T-cell (primary cell): ENCODE measurements at places on chromosomes 5 and 9. TPM values are rescaled to one million over a fixed set of nuclear protein-coding genes. Genes with fewer than 3 reads are reported as not detected.

The TMCO6 gene
- total RNA-seq: 24.9 TPM

The CDK9 gene
- total RNA-seq: 147 TPM

The LAMC3 gene
- total RNA-seq: 0.98 TPM

The GKAP1 gene
- total RNA-seq: 11.4 TPM

The SLC25A2 gene
- 1.0 TPM for total RNA-seq

The SYK gene
- total RNA-seq: 1.4 TPM

The SOX30 gene
- total RNA-seq: not detected

The PGM5 gene
- 0.69 TPM for total RNA-seq

The PTGES gene
- not detected for total RNA-seq

The CDC20B gene
- not detected for total RNA-seq

- H3K27me3 ChIP-seq: no peaks in the 10 kb centered on the region
- H3K36me3 ChIP-seq: no peaks in the 10 kb centered on the region
- no peak overlapping the region for H3K27ac ChIP-seq
- H3K4me1 ChIP-seq: no peaks in the 10 kb centered on the region
- DNase-seq: no peak
Observed at GRCh38 chr9:107853461-107853860, 363.9 kb upstream of the KLF4 start.

DNA sequence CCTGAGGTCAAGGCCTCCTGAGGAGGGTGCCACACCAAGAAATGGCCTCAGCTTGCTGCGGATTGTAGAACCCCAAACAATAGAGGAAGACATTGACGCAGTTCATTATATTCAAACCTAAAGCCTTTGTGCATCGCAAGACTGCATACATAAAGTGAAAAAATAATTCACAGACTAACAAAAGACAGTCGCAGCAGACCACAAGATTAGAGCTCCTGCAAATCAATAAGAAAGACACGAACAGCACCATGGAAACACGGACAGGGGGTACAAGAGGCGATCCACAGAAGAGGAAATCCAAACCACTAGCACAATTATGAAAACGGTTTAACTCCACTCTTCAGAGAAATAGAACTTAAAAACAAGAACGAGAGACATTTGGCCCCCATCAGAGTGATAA is 10.0 kb upstream of the TCOF1 start:
- no peak for DNase-seq
- no peak overlapping the region for H3K4me3 ChIP-seq
- H3K4me1 ChIP-seq: peaks cover 12% of the 10 kb centered on the region
- H3K27me3 ChIP-seq: peaks cover 11% of the 10 kb centered on the region

- no peaks in the 10 kb centered on the region for H3K36me3 ChIP-seq
- no peaks in the 10 kb centered on the region for H3K4me1 ChIP-seq
- no peak overlapping the region for H3K4me3 ChIP-seq
- no peak for DNase-seq
- no peaks in the 10 kb centered on the region for H3K27me3 ChIP-seq
Observed at GRCh38 chr5:97134634-97135033, 7.8 kb downstream of the LIX1 start.

- H3K27ac ChIP-seq: no peak overlapping the region
- H3K4me1 ChIP-seq: no peaks in the 10 kb centered on the region
- H3K4me3 ChIP-seq: no peak overlapping the region
Observed at GRCh38 chr5:170405817-170406216, 16.6 kb upstream of the KCNMB1 start.

- H3K4me3 ChIP-seq: no peak overlapping the region
- H3K36me3 ChIP-seq: no peaks in the 10 kb centered on the region
- no peaks in the 10 kb centered on the region for H3K4me1 ChIP-seq
- DNase-seq: no peak
Observed at GRCh38 chr5:135735831-135736230, 98.6 kb upstream of the SLC25A48 start.

DNA sequence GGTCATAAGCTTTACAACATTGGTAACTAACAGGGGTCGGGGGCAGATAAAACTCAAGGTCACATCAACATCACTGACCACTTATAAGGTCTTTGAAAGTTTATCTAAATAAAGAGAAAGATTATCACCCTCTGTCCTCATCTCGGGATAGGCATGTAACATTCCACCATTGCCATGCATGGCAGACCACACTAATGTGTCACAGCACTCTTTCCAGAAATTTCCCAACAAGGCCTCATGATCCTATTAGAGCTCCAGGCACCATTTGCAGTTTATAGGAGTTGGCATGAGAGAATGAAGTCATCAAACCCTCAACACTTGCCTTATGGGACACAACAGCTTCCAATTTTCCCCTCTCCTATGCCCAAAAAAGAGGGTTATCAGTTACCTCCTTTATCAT is 31.9 kb upstream of the ZNF622 start:
- peaks cover 9% of the 10 kb centered on the region for H3K36me3 ChIP-seq
- no peak overlapping the region for H3K27ac ChIP-seq
- no peaks in the 10 kb centered on the region for H3K4me1 ChIP-seq
- H3K27me3 ChIP-seq: no peaks in the 10 kb centered on the region
- DNase-seq: no peak

DNA sequence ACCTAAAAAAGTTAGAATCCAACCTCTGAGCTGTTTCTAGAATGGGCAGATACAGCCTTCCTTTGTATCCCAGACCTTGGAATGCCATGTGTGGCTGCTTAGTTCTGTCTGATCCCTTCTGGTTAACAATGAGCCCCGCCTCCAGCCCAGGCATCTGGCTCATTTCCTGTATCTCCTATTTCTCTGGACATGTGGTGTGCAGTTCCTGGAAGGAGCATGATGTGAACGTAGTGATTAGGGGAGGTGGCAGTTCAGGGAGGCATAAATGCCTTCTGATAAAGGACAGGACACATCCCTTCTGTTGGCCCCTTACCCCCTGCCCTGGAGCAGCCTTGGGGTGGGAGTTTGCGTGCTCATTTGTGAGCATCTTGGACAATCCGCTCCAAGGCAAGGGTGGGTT is 243.0 kb downstream of the ZSWIM6 start:
- DNase-seq: no peak
- H3K36me3 ChIP-seq: no peaks in the 10 kb centered on the region
- no peak overlapping the region for H3K27ac ChIP-seq
- no peaks in the 10 kb centered on the region for H3K27me3 ChIP-seq

GRCh38 chr5:95565280-95565920 is 10.5 kb downstream of the ARSK start:
- no peak overlapping the region for H3K4me3 ChIP-seq
- H3K36me3 ChIP-seq: peaks cover 24% of the 10 kb centered on the region

DNA sequence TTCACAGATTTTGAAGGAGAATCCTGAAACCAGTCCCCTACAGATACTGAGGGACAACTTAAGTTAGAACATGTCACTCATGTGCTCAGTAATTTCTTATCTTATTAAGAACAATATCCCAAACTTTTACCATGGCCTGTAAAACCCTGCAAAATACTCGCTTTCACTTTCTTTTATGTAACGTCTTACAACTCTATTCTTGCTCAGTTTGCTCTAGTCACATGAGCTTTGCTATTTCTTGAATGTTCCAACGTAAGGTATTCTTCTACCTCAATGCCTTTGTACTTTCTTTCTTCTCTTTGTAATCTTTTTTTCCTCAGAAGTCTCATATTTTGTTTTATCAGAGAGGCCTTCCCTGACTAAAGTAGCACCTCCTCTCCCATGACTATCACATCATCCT is 14.1 kb downstream of the TMEM38B start:
- no peaks in the 10 kb centered on the region for H3K27me3 ChIP-seq
- no peaks in the 10 kb centered on the region for H3K4me1 ChIP-seq
- no peak overlapping the region for H3K4me3 ChIP-seq
- DNase-seq: no peak

DNA sequence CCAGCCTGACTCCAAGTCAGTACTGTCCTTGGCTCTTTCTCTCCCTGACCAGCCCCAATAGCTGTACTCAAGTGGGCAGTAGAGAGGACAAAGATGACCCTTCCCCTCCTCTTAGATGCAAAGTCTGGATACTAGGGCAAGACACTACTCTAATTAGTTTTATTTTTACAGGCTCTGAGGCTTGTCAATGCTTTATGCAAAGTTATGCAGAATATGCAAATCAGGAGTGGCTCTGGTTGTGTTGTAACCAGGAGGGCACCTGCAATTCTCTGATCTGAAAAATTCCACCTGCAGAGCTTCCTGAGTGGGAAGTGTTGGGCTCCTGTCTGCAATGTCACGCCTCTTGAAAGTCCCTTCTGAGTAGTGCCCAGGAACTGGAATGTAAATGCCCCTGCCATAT is 201.5 kb downstream of the RGS3 start:
- no peaks in the 10 kb centered on the region for H3K27me3 ChIP-seq
- H3K27ac ChIP-seq: no peak overlapping the region
- H3K36me3 ChIP-seq: no peaks in the 10 kb centered on the region

DNA sequence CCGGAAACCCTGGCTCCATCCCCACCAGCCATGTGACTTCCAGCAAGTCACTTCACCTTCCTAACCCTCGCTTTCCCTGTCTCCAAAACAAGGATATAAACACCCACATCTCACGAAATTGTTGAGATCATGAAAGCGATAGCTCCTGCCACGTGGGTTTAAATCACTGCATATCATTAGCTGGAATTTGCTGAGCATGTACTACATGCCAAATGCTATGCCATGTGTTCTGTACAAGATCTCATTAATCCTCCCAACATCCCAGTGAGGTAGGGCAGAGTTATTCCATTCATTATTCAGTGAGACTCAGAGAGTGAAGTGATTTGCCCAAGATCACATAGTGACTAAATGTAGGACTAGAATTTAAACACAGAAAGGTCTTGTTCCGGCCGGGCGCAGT is 29.2 kb upstream of the HRH2 start:
- no peaks in the 10 kb centered on the region for H3K36me3 ChIP-seq
- no peaks in the 10 kb centered on the region for H3K4me1 ChIP-seq
- H3K27ac ChIP-seq: no peak overlapping the region
- no peak overlapping the region for H3K4me3 ChIP-seq
- no peak for DNase-seq
- peaks cover 15% of the 10 kb centered on the region for H3K27me3 ChIP-seq

- H3K36me3 ChIP-seq: peaks cover 16% of the 10 kb centered on the region
- no peak overlapping the region for H3K4me3 ChIP-seq
- H3K27ac ChIP-seq: no peak overlapping the region
- no peak for DNase-seq
- no peaks in the 10 kb centered on the region for H3K27me3 ChIP-seq
Observed at GRCh38 chr9:128085943-128086342, 17.9 kb downstream of the SLC25A25 start.

DNA sequence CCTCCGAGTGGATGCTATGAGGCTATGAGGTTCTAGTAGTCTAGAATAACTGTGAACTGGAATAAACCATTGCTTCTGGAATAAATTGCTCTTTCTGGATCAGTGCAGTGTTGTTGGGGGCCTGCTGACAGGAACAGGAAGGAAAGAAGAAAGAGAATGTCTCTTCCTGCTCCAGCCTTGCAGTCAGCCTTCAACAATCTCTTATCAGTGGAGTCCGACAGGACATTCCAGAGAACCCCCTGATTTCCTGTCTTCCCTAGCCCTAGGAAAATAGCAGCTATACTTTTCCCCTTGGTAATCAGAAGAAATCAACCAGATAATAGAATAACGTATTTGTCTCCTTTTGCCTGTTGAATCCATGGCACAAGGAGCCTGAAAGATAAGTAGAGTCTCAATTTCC is 55.4 kb downstream of the WDR36 start:
- H3K4me3 ChIP-seq: no peak overlapping the region
- H3K27ac ChIP-seq: no peak overlapping the region

- no peak overlapping the region for H3K4me3 ChIP-seq
- no peaks in the 10 kb centered on the region for H3K27me3 ChIP-seq
- H3K4me1 ChIP-seq: peaks cover 3% of the 10 kb centered on the region
Observed at GRCh38 chr5:55568654-55569512, 34.1 kb upstream of the PLPP1 start.

GRCh38 chr5:153358315-153358976 is 132.0 kb upstream of the GRIA1 start:
- no peak overlapping the region for H3K4me3 ChIP-seq
- H3K27me3 ChIP-seq: no peaks in the 10 kb centered on the region
- no peaks in the 10 kb centered on the region for H3K4me1 ChIP-seq
- H3K36me3 ChIP-seq: no peaks in the 10 kb centered on the region
- DNase-seq: no peak

DNA sequence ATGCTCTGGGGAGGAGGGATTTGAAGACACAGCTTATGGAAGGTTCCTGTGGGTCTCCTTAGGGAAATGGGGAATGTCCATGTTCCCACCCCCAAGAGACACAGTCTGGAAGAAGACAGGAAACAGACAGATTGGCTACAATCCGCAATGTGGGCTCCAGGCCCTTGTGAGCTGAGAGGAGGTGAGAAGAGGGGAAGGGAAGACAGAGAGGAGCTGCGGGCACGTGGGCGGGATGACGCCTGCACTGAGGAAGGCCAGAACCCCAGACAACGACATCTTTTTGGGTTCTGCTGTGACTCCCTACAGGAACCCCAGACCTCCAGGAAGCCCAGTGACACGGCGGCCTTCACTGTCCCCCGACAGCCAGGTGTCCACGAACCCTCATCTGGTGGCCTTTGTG is 29.9 kb upstream of the NKD2 start:
- no peaks in the 10 kb centered on the region for H3K4me1 ChIP-seq
- no peaks in the 10 kb centered on the region for H3K36me3 ChIP-seq
- no peak overlapping the region for H3K4me3 ChIP-seq
- no peak overlapping the region for H3K27ac ChIP-seq
- no peak for DNase-seq

DNA sequence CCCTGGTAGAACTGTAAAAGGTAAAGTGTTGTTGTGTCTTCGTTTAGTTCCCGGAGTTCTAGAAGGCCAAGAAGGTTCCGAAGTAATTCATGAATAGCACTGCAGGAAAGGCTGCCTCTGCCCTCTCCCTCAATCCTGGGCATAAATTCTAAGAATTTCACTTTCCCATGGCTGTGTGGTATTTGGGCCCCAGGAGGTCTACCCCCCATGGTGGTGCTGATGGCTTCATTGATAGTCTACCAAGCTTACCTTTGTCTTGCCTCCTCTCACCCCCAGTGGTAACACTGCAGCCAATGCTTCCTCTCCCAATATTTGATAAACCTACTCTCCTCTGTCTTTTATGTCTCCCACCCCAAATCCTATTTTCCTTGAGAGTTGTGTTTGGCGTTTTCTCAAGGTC is 39.5 kb downstream of the ADAMTS16 start:
- no peaks in the 10 kb centered on the region for H3K27me3 ChIP-seq
- H3K4me3 ChIP-seq: no peak overlapping the region
- H3K27ac ChIP-seq: no peak overlapping the region
- H3K4me1 ChIP-seq: no peaks in the 10 kb centered on the region

GRCh38 chr5:172943283-172943841 is 15.9 kb upstream of the RPL26L1 start:
- peaks cover 39% of the 10 kb centered on the region for H3K36me3 ChIP-seq
- no peak for DNase-seq
- no peak overlapping the region for H3K4me3 ChIP-seq
- no peaks in the 10 kb centered on the region for H3K4me1 ChIP-seq

- peaks cover 39% of the 10 kb centered on the region for H3K36me3 ChIP-seq
- H3K27me3 ChIP-seq: no peaks in the 10 kb centered on the region
- H3K4me3 ChIP-seq: no peak overlapping the region
- no peak overlapping the region for H3K27ac ChIP-seq
- DNase-seq: no peak
Observed at GRCh38 chr5:32298059-32298415, 14.7 kb downstream of the MTMR12 start.

- no peak for DNase-seq
- H3K27me3 ChIP-seq: peaks cover 7% of the 10 kb centered on the region
- H3K27ac ChIP-seq: no peak overlapping the region
- no peaks in the 10 kb centered on the region for H3K36me3 ChIP-seq
- no peak overlapping the region for H3K4me3 ChIP-seq
- H3K4me1 ChIP-seq: no peaks in the 10 kb centered on the region
Observed at GRCh38 chr5:56281489-56282165, 48.5 kb upstream of the ANKRD55 start.
